ENCODE measurements at places on chromosomes 6 and 20.

GRCh38 chr20:50794846-50795634, at the start of gene BCAS4:
Gene BCAS4, plus strand, starts transcription at chr20:50795061. Its CDS starts 23 bp downstream, at chr20:50795084.
- peak; percentile 85 for DNase-seq

DNA sequence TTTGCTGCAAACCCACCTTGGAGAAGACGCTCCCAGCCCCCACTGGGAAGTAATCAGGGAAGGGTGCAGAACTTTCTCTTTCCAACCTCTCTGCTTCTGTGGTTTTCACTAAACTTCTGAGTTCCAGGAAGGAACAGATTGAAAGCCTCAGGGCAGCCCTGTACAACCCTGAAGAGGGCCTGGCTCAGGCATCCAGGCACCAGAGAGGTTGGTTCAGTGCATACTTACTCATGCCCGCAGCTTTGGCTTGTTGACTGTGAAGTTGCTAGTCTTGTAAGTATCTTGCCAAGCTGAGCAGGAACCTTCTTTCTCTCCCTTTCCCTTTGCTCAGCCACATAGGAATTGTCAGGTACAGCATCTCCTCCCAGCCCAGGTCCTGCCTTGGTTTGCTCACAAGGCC, 272.2 kb upstream of the FOXQ1 start:
- DNase-seq: no peak

DNA sequence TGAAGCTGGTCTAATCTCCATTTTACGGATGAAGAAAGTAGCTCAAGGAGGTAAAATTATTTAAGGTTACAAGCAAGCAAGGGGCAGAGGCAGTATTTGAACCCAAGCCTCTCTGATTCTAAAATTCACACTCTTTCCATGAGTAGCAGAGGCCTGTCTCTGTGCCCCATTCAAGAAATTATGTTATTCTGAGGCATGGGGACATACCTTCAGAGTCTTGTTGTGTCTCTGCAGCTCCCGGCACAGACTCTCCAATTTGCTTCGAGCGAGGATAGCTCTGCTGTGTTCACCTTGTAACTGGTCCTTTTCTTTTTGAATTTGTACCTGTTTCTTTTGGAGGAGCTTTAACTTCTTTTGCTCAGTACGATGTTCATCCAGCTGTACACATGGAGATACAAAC, 21.5 kb downstream of the TXLNB start:
- no peak for DNase-seq

GRCh38 chr20:18989736-18990474, 176.3 kb downstream of the SCP2D1 start:
- no peak for DNase-seq

GRCh38 chr20:25294459-25295385, 46.8 kb downstream of the PYGB start:
- peak; percentile 59 for DNase-seq

GRCh38 chr6:14520029-14520428, 402.5 kb downstream of the CD83 start:
- no peak for DNase-seq

GRCh38 chr6:141667580-141668309, 465.0 kb upstream of the GJE1 start:
- DNase-seq: no peak

All from glutamatergic neuron (in vitro differentiated cells).